T-helper 2 cell (primary cell): ENCODE measurements at places on chromosomes 2 and 18.

GRCh38 chr18:26756556-26756955 lies 109.0 kb downstream of the AQP4 start:
- DNase-seq, result no peak

DNA sequence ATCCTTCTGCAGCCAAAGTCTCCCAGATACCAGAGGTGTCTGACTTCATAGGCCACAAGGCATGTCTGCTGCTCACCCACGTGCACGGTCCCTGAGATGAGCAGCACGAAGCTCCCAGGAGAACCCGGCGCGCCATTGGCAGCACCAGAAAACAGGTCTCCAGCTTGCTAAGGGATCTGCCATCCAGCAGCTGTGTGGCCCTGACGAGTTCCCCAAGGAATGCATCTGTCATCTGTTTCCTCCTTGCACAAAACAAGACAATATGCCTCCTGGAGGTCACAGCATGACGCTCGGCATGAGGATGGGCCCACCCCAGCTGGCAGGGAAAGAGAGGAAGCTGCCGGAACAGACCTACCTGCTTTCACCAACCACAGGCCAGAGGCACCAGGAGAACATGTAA lies 29.2 kb downstream of the HS6ST1 start:
- DNase-seq, result no peak

DNA sequence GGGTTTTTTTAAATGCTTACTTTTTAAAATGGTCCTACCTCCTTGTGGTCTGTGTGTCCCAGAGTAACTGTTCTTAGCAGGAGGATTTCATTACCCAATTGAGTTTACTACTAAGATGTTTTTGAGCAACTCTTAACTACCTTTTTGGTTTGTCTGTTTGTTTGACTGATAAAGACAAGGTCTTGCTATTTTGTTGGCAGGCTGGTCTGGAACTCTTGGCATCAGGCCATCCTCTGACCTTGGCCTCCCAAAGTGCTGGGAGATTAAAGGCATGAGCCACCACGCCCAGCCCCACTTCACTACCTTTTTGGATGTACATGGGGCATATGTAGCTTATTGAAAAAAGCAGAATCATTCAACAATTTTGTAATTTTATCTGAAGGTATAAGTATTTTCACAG lies 14.9 kb downstream of the MRPS9 start:
- DNase-seq, result no peak

- no peak for DNase-seq
Observed at GRCh38 chr2:40431600-40431955, 20.3 kb downstream of the SLC8A1 start.

DNA sequence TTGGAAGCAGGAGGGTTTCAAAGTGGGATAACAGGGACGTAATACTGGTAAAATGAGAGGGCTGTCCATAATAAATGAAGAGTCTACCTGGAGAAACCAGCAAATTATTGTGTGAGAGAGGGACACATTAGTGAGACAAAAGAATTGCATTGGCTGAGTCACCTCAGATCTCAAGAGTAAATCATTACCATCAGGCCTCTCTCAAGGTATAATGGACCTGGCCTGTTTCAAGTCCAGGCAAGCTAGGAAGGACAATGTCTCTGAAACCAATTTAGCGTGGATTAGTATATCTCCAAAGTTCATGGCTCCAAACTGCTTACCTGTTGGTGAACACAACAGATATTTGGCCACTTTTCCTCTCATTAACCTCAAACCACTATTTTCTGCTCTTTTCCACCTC lies 471.4 kb downstream of the CMPK2 start:
- DNase-seq, result no peak

GRCh38 chr2:32478889-32479620 lies 122.2 kb downstream of the BIRC6 start:
- no peak for DNase-seq

DNA sequence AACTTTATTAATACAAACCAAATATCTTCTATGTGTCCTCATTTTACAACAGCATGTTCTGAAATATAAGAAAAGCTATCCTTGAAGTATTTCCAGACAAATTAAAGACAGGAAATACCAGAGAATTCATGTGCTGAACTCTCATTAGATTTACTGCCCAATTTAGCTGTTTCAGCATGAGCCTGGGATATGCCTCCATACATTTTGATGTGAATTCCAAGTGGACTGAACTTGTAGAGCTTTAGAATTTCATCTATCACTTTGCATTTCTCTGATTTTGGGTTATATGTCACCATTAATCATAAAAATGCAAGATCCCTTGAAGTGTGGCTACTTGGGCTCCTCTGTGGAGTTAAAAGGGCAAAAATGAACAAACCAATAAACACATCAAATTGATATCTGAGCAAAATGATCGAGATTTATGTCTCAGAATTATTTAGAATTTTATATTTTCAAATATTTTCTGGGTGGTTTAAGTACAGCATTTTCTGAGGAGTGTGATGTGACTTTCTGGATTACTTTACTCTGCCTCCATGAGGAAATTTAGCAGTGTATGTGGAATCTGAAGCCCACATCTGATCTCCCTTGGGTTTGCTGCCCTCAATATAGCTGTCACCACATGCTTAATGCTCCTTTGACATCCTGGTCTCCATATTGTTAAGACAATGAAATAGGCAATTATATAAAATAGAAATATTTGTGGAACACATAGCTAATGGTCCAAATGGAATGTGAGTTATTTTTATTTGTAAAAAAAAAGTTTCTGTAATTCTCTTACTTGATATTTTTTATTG lies 206.6 kb upstream of the RBMS1 start:
- DNase-seq, result no peak

DNA sequence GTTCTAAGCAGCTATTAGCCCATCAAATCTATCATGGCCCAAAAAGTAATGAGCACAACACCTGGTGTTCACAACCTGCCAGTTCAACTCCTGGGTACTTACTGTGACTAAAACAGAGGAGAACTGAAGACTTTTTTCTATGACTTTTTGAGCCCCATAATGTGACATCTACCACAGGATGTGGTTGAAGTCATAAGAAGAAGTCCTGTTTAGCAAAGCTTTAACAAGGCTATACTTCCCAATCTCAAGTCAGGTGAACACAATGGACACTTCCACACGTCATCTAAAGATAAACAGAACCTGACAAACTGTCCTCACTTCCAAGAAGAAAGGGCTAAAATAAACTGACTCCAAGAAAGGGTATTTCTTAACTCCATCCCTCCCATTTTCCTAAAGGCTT lies 138.8 kb downstream of the ATAD2B start:
- DNase-seq, result no peak

DNA sequence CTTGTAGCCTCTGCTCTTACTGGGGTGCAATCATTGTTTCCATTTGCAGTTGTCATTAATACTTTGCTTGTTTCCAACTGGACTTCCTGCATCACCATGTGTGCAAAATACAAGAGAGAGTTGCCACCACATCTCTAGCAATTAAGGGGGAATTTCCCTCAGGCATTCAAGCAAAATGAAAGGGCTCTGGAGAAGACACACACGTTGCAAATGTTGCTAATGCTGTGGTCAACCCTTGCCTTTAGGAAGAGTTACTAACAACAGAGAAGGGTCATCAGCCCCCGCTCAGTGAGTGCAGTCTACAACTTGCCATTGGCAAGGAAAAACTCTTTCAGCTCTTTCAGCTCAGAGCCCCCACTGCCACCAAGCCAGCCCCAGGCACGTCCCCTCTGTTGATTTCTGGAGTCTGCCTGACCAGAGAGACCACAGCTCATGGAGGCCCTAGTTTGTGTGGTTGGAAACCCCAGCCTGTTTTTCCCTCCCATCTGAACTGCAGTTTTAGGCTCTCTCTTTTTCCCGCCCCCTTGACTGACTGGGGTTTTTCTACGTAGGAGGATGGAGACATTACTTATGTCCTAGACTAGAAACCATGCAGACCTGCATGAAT lies 25.9 kb upstream of the GPR45 start:
- DNase-seq, result no peak

DNA sequence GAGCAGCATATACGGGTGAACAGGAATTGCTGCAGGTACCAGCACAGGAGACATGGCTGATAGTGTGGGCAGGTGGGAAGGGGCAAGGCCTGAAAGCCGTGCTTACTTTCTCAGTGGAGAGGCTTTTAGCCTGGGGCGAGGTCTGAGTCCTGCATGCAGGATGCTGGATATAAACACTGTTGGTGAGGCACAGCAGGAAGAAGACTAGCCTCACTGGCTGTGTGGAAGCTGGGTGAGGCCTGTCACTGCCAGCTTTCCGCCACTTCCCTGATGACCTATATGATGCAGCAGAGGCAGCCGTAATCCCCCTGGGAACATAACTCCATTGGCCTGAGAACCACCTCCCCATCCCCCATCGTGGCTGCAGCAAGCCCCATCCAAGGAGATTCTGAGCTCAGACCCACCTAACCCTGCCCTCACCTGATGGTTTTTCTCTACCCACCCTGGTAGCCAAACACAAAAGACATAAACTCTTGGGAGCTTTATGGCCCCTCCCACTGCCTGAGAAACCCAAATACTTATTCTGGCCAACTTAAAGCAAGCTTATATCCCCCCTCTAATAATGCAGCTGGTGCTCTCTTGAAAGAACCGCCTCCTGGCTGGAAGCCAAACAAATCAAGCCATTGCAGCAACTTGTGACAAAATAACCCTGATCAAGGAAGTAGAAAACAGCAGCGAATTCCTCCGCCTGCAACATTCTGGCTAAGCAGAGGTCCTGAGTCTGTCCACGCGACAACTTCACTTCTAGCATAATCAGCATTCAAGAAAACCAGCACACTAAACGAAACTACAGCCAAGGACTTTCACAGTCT lies 54.6 kb upstream of the DSC1 start:
- DNase-seq, result no peak

- DNase-seq, result no peak
Observed at GRCh38 chr18:292271-292670, 24.4 kb upstream of the THOC1 start.
